ENCODE measurements at places on chromosomes 3 and 15.
A peak's percentile ranks its signal among the peaks of the same experiment; 100 is the strongest.

- no peak for DNase-seq
Observed at GRCh38 chr3:39725321-39725720, 84.1 kb upstream of the MYRIP start.

- DNase-seq, result no peak
Observed at GRCh38 chr15:60620708-60621107, 141.8 kb upstream of the ICE2 start.

GRCh38 chr3:38022301-38022700 is 7.1 kb downstream of the PLCD1 start:
- DNase-seq, result no peak

GRCh38 chr3:181326637-181327223 is 337.2 kb upstream of the DNAJC19 start:
- no peak for DNase-seq

DNA sequence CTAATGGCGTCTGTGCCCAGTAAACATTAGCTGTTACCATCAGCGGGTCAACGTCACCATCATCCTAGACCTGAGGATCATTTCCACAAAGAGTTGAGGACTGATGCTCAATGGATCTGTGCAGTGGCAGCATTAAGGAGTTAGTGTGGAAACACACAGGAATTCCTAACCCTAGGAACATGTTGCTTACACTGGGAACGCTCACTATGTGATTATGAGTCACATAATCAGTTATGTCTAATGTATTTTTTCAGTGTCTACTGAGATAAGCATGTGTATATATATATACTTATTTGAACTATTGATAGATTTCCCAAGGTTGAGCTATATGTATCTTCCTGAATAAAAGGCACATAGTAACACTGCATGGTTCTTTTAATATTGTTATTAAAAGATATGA is 19.0 kb downstream of the ARNT2 start:
- no peak for DNase-seq

GRCh38 chr15:58203537-58203936 is 65.4 kb downstream of the AQP9 start:
- no peak for DNase-seq

DNA sequence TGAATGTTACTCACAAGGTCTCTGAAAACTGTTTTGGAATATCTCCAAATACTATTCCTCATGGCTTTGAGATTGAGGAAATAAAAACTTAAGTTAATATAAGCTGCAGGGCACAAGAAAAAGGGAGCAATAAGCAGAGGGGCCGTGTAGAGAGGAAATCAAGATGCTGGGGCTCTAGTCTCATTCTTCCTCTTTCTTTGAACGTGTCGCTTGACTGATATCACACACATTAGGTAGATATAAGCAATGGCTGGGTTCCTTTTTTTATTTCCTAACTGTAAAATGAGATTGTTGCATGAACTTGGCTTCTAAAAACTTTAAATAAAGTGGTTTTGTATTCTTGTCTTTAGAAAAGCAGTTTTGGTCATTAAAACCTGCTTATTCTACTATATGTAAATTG is 326.7 kb upstream of the ROPN1 start:
- no peak for DNase-seq

GRCh38 chr3:143207338-143207961 is 87.9 kb downstream of the CHST2 start:
- DNase-seq, result no peak

- DNase-seq, result no peak
Observed at GRCh38 chr3:140365872-140366697, 311.8 kb upstream of the TRIM42 start.

- DNase-seq, result no peak
Observed at GRCh38 chr15:34006381-34006780, 32.6 kb downstream of the AVEN start.

DNA sequence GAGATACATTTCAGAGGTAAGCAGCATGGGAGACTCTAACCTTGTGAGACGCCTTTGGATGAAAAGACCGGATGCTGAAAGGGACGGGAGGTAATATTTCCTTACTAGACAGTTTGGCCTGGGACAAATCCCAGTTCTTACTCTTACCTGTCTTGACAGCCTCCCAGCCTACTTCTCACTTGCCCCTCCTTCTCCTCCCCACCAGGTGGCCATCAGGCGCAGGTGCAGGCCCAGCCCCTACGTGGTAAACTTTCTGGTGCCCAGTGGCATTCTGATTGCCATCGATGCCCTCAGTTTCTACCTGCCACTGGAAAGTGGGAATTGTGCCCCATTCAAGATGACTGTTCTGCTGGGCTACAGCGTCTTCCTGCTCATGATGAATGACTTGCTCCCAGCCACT is 6.3 kb downstream of the HTR3D start:
- DNase-seq, result no peak

- DNase-seq, result no peak
Observed at GRCh38 chr3:113255100-113255853, 43.9 kb downstream of the BOC start.

GRCh38 chr3:112846764-112847163 is at the start of gene CD200R1L:
CD200R1L (minus strand) TSS chr3:112846864; CDS start chr3:112829367, 17,497 bp downstream.
- no peak for DNase-seq

GRCh38 chr15:101133751-101134261 is 118.0 kb downstream of the CHSY1 start:
- DNase-seq, result no peak

GRCh38 chr3:42491881-42492507 is 10.4 kb upstream of the VIPR1 start:
- DNase-seq, result no peak

DNA sequence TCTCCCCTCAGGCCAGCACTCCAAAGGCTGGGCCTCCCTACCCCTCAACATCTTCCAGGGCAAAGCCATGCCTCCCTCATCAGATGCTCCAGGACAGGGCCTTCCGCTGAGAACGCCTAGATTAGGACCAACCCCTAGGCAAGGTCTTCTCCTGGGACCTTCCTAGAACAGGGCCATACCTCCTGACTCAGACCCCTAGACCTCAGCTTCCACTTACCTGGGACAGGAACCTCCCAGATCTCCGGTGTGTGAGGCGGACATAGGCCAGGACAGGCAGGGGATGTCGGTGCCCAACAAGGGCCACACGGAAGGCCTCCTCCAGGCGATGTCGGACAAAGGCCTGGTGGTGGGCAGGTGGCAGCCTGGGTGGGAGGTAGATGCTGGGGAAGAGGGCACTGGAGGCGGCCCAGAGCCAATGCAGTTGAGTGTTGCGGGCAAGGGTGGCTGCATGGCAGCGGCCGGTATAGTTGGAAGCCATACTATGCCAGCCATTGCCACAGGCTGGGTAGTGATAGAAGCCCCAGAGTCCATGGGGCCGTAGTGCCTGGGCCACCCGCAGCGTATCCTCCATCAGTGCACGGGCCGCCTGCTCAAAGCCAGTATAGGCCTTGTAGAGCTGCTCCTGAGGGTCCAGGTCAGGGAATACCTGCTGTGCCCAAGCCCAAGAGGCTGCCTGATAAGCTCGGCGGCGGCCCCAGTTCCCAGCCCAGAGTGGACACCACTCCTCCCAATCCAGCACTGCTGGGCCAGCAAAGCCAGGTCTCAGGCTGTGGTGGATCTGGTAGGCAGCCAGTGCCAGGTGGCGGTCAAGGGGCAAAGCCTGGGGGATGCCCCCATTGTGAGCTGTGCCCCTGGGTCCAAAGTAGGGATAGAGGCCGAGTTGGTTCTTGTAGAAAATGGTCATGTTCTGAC is 2.5 kb upstream of the IFRD2 start:
- DNase-seq, result no peak

DNA sequence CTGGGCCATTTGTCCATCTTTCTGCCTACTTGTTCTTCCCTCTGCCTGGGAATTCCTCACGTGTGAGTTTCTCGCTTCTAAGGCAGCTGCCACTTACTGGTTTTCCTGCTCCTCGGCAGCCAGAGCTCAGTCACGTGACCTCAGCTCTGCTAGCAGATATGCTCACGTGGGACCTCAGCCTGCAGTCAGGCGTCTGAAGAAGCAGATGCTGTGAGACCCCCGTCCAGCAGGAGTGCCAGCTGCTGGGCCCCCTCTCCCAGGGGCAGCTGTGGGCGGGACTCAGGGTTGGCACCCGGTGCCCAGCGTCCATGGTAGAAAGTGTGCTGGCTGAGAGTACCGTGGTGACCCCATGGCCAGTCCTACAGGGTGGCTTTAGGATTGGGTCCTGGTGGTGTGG is 161.3 kb upstream of the TLE3 start:
- DNase-seq, result peak; percentile 30

- peak; percentile 91 for DNase-seq
Observed at GRCh38 chr3:42804106-42804830, at the start of gene HIGD1A. HIGD1A (minus strand) TSS chr3:42804490; CDS start chr3:42794253, 10,237 bp downstream.

DNA sequence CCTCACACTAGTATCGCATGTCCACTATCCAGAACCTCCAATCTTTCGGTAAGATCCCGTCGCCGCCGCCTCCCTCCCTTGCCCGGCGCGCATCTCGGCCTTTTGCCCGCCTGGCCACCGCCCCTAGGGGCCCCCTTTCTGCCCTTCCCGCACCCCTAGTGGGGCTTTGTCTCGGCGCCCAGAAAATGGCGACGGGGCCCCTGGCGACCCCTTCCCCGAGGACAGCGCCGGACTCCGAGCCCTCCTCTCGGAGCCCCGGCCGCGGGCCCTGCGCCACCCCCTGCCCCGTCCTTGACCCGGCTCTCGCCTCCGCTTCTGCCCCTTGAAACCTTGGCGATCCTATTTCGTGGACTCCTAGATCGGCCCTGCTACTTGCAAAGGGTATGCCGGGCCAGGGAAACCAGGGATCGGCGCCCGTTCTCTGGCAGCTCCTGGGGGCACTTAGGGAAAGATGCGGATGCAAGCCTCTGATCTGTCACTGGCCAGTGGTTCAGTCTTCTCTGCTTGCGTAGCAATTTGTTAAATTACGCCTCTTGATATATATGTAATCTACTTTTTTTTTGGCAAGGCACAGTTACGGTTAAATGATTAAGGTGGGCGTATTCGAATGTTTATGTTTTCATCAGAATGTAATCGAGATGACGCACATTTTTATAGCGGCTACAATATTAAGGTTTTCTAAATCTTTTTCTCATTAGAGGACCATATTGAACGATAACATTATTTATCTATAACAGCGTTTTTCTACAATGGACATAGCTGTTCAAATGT is 603 bp downstream of the EIF1B start:
- DNase-seq, result peak; percentile 32

DNA sequence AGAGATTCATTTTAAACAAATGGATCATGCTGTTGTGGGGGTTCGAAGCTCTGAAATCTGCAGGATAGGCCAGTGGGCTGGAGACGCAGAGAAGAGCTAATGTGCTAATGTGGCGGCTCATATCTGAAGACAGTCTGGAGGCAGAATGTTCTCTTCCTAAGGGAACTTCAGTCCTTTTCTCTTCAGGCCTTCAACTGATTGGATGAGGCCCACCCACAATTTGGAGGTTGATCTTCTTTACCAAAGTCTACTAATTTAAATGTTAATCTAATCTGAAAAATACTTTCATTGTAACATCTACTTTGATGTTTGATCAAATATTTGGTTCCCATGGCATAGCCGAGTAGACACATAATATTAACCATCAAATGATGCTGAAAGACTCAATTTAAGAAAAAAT is 940.2 kb downstream of the ROBO1 start:
- no peak for DNase-seq

- DNase-seq, result no peak
Observed at GRCh38 chr3:190746531-190746930, 116.0 kb downstream of the GMNC start.

- no peak for DNase-seq
Observed at GRCh38 chr3:99699841-99700240, 61.4 kb downstream of the COL8A1 start.

DNA sequence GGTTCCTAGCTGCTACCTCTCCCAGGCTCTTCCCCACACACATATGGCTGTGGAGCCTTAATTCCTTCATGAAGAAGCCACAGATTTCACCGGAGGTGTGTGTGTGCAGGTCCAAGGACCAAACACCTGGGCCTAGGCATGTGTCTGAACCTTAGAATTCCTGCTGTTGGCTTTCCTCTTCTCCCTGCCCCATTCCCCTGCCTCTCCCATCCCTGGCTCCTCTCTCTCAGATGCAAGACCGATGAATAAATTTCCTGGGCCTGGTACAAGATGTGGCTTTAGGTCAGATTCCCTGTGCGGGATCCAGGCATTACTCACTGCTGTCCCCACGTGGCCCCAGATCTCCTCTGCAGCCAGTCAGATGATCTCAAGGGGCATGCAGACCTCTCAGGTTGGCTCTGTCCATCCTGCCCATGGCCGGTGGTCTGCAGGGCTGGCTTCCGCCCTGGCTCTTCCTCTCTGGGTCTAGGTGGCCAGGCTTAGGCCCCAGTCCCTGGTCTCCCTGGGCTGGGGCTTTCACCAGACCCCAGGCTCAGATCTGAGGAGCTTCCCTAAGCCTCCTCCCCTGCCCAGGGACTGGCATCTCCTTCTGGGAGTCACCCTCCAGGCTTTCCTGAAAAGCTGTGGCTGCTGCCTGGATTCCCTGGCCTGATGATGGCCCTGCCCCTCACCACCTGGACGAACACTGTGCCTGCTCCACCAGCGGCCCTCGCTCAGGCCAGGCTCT is 20.5 kb downstream of the CCR9 start:
- DNase-seq, result no peak

GRCh38 chr15:66110864-66111263 is 142.7 kb downstream of the MEGF11 start:
- no peak for DNase-seq

GRCh38 chr3:12681943-12682390 is 18.1 kb upstream of the RAF1 start:
- DNase-seq, result no peak

GRCh38 chr15:60399931-60400330 is 2.1 kb upstream of the ANXA2 start:
- DNase-seq, result no peak

- DNase-seq, result no peak
Observed at GRCh38 chr15:69704700-69705099, 252.1 kb downstream of the RPLP1 start.

DNA sequence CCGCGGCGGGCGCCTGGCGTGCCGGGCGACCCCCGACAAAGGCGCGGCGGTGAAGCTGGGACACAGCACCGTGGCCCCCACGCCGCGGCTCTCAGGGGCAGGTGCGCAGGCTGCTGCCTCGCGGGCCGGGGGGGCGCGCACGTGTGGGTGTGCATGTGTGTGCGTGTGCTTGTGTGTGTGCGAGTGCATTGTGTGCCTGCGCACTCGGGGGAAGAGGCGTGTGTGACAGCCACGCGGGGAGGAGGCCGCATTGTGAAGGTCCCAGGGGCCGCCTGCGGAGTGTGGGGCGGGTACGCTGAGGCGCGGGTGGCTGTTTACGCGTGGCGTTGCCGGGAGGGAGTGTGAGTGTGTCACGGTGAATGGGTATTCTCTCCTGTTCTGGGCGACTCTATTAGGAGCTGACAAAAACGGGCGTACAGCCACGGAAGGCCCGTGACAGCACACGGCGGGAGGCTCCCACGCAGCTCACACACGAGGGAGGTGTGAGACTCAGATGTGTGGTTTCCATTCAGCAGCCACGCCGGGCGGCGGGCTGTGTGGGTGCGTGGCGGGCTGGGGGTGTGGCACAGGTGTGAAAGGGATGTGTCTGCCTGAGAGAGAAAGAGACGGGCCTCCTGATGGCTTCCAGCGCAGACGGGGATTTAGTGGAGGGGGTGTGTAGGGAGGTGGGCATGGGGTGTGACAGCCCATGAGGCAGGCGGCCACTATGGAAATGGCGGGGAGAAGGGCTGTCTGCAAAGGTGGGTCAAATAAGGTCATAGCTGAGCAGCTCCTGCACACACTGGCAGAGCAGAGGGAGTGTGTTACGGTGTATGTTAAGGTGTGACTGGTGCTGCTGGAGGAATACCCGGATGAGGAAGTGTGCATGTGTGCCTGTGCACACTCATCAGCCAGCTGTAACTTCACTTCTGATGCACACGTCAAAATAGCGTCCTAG is 750 bp downstream of the PODXL2 start:
- DNase-seq, result peak; percentile 39

Measured in stimulated activated CD4-positive, alpha-beta T cell treated with anti-CD3 and anti-CD28 coated beads, Interleukin-4, amount 100 ng/mL, for 4 hours (primary cell).